ENCODE measurements at places on chromosomes 11 and 22. TPM values are rescaled to one million over a fixed set of nuclear protein-coding genes. Genes with fewer than 3 reads are reported as not detected.

GRCh38 chr11:114285599-114285998 lies 10.6 kb upstream of the NNMT start:
- DNase-seq: no peak
- no peaks in the 10 kb centered on the region for H3K36me3 ChIP-seq
- H3K27me3 ChIP-seq: no peaks in the 10 kb centered on the region
- H3K27ac ChIP-seq: no peak overlapping the region

GRCh38 chr22:19891317-19892256 lies 36.9 kb upstream of the GNB1L start:
- peaks cover 27% of the 10 kb centered on the region for H3K4me1 ChIP-seq
- H3K27ac ChIP-seq: peak overlapping the region; percentile 35
- no peaks in the 10 kb centered on the region for H3K36me3 ChIP-seq
- DNase-seq: peak; percentile 58
- peak overlapping the region; percentile 33 for H3K4me3 ChIP-seq

- DNase-seq: peak; percentile 34
- H3K4me1 ChIP-seq: no peaks in the 10 kb centered on the region
- no peak overlapping the region for H3K27ac ChIP-seq
- H3K36me3 ChIP-seq: no peaks in the 10 kb centered on the region
- H3K27me3 ChIP-seq: no peaks in the 10 kb centered on the region
These were observed 13.5 kb downstream of the MS4A6A start for GRCh38 chr11:60169264-60169915.

DNA sequence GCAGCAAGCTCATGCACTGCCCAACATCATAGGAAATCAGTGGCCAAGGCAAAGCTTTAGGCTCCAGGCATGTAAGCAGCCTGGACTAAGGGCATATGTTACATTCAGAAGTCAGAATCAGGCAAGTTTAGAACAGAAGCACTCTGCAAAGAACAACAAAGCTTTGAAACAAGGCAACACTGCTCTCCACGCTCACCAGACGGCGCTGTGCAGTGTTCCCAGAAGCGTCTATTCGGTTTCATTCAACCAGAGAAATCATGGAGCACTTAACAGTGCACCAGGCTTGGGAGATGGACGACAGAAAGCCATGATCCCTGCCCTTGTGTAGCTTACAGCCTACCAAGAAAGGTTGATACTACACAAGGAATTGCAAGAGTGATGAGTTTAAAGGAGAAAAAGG lies 555.8 kb downstream of the BUD13 start:
- no peaks in the 10 kb centered on the region for H3K27me3 ChIP-seq
- no peak for DNase-seq
- no peak overlapping the region for H3K4me3 ChIP-seq
- H3K4me1 ChIP-seq: no peaks in the 10 kb centered on the region
- no peak overlapping the region for H3K27ac ChIP-seq

- H3K27ac ChIP-seq: no peak overlapping the region
- DNase-seq: no peak
- H3K36me3 ChIP-seq: no peaks in the 10 kb centered on the region
- H3K27me3 ChIP-seq: no peaks in the 10 kb centered on the region
- H3K4me3 ChIP-seq: no peak overlapping the region
These were observed 28.0 kb upstream of the FCHSD2 start for GRCh38 chr11:73170140-73170539.

GRCh38 chr11:24470431-24470830 lies 26.4 kb upstream of the LUZP2 start:
- H3K27ac ChIP-seq: no peak overlapping the region
- no peaks in the 10 kb centered on the region for H3K27me3 ChIP-seq

- no peak overlapping the region for H3K4me3 ChIP-seq
- H3K36me3 ChIP-seq: no peaks in the 10 kb centered on the region
- no peaks in the 10 kb centered on the region for H3K4me1 ChIP-seq
These were observed 53.8 kb upstream of the PRR5 start for GRCh38 chr22:44648085-44648820.

DNA sequence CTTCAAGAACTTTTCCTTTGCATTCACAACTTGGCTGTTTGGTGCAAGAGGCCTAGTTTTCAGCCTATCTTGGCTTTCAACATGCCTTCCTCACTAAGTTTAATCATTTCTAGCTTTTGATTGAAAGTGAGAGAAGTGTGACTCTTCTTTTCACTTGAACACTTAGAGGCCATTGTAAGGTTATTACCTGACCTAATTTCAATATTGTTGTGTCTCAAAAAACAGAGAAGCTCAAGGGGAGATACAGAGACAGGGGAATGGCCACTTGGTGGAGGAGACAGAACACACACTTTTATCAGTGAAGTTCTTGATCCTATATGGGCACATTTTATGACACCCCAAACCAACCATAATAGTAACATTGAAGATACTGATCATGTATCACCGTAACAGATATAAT lies 532.3 kb downstream of the DLG2 start:
- no peak overlapping the region for H3K4me3 ChIP-seq
- peaks cover 18% of the 10 kb centered on the region for H3K4me1 ChIP-seq
- H3K27ac ChIP-seq: no peak overlapping the region
- DNase-seq: no peak
- H3K36me3 ChIP-seq: no peaks in the 10 kb centered on the region

- H3K4me3 ChIP-seq: peak overlapping the region; percentile 91
- H3K27me3 ChIP-seq: no peaks in the 10 kb centered on the region
- peak; percentile 56 for DNase-seq
- peaks cover 22% of the 10 kb centered on the region for H3K36me3 ChIP-seq
- H3K27ac ChIP-seq: peak overlapping the region; percentile 41
- peaks cover 26% of the 10 kb centered on the region for H3K4me1 ChIP-seq
These were observed 914 bp downstream of the INPPL1 start for GRCh38 chr11:72225411-72225951.

Gene ALX4
- not detected for polyA plus RNA-seq

Gene YPEL4
- 0.19 TPM for polyA plus RNA-seq

Gene TBX10
- not detected for polyA plus RNA-seq

Gene IGLL5
- polyA plus RNA-seq: 324 TPM

Gene OR8G1
- polyA plus RNA-seq: not detected

Measured in B cell (primary cell).